Glomerular endothelial cell (primary cell): ENCODE measurements at places on chromosomes 11 and 22. TPM values are rescaled to one million over a fixed set of nuclear protein-coding genes. Genes with fewer than 3 reads are reported as not detected.

The CLDN5 gene
- 1,303 and 1,795 TPM in 2 replicates for total RNA-seq

The MYO7A gene
- 0.18 and 0.19 TPM in 2 replicates for total RNA-seq

The CHEK1 gene
- 12.6 and 18.0 TPM in 2 replicates for total RNA-seq

The OR6A2 gene
- 0.19 and 0.29 TPM in 2 replicates for total RNA-seq

The MS4A1 gene
- total RNA-seq = not detected in 2 replicates

The DPP3 gene
- total RNA-seq = 74.5 and 98.1 TPM in 2 replicates

The OR4C16 gene
- total RNA-seq = not detected in 2 replicates

GRCh38 chr11:61912530-61912898 lies 4.9 kb downstream of the RAB3IL1 start:
- no peak for DNase-seq

DNA sequence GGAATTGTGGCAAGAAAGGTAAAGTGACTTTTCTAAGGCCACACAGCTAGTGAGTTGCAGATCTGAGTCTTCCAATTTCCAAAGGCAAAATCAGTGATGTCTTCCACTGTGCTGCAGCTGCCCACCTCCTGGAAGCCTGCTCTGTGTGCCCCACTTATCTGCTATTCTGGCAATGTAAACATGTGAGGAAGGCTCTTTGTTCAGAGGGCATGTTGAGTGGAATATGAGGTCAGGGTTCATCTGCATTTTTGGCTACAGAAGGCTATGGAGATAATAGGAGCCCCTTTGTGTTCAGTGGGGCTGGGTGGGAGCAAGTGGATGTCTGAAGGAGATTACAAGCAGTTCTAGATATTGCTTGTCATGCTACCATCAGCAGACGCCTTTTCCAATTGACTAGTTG lies 396.2 kb downstream of the BUD13 start:
- no peak for DNase-seq

DNA sequence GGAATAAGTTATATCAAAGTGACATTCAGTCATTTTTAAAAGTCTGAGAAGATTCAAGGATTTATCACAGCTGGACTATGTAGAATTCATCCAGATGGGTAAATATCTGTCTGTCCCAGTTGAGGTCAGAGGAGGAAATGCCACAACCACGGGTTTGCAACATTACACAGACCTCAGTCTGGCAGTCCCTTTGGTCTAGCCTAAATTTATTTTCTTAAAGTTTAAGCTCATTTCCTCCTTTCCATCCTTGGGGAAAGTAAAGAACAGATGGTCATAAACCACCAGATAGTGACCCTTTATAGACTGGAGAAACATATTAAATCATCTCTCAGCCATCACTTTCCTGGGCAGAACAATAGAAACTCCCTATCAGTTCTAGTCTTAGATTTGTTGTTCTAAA lies 238.4 kb upstream of the DDI1 start:
- DNase-seq = no peak

- DNase-seq = no peak
Observed at GRCh38 chr22:37340331-37341262, 58.3 kb downstream of the CYTH4 start.

- DNase-seq = no peak
Observed at GRCh38 chr22:39197578-39197977, 45.1 kb upstream of the CBX7 start.

DNA sequence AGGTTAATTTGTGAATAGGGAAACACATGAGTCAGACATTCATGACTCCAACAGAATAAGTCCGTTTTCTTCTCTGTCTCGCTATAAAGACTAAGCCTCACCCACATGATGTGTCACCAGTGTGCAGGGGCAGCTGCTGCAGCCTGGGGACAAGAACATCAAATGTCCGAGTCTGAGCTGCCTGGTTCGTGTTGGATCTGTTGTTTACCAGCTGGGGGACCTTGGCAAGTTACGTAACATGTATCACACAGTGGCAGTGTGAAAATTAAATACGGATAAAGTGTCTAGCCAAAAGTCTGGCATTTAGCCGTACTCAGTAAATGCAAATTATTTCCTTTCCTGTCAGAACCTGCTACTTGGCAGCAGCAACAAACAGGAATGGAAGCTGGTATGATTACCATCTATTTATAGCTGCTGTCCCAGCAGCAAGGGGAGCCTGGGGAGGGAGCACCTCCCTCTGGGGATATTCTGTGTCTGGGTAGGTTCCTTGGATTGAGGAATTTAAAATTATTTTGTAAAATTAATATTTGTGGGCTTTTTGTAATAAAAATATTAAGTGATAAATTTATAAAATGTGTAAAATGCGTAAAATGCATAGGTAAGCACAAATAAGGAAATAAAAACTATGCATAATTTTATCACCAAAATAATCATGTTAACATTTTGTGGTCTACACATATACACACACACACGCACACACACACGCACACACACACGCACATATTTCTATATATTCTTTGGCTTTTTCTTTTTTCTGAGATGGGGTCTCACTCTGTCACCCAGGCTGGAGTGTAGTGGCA lies 1.3 kb upstream of the CLDN25 start:
- DNase-seq = no peak

- no peak for DNase-seq
Observed at GRCh38 chr11:81989093-81989492, 744.6 kb downstream of the FAM181B start.

- DNase-seq = no peak
Observed at GRCh38 chr11:26344647-26345046, 12.7 kb downstream of the ANO3 start.

DNA sequence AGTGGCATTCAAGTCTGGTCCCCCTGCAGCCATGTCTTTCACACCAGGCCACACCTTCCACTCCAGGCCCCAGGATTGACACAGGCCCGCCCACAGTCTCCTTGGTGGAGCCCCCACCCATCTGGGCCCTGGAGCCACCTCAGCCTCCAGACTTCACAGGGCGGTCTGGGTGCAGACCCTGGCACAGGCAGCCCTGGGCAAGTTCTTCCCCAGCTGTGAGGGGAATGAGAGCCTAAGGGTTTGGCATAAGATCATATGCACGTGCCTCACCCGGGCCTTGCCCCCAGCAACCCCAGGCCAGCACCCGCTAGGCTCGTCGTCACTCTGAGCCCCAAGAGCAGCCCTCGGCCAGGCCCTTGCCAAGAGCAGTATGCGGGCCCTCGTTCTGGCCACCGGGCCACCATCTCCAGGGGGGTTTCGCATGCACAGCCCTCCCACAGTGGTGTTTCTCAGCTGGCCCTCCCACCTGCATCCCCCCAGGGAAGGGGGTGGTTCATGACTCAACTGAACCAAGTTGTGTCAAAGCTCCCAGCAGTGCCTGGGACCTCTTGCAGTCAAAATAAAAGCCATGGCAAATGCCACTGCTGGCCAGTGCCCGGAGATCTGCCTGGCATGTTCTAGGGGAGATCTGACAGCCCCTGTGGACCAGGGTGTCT lies 70.4 kb upstream of the KCNQ1OT1 start:
- no peak for DNase-seq

GRCh38 chr11:62309991-62310390 lies 11.1 kb upstream of the SCGB1D4 start:
- DNase-seq = no peak

- DNase-seq = no peak
Observed at GRCh38 chr11:83051760-83052671, 19.7 kb downstream of the RAB30 start.

- DNase-seq = no peak
Observed at GRCh38 chr22:45931042-45931441, 45.9 kb downstream of the WNT7B start.

GRCh38 chr11:124898263-124898680 lies 607 bp upstream of the ROBO4 start:
- DNase-seq = no peak
